Stimulated activated CD4-positive, alpha-beta T cell treated with anti-CD3 and anti-CD28 coated beads, Interleukin-1b, Interleukin-23, amount 100 ng/mL, for 1 hour (primary cell): ENCODE measurements at places on chromosomes 4 and X.

DNA sequence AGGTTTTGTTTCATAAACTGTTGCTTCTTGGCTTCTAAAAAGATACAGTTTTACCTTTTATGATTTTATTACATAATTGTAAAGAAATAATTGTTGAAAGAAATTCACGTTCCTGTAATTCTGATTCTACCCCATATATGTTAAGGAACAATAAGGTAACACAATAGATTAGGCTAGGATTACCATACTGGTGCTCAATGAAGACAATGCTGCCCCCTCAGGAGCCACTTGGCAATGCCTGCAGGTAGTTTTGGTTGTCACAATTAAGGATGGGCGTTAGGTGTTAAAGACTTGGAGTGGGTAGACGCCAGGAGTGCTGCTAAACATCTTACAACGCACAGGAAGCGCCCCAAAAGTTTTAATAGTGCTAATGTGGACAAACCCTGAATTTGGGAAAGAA is 133.2 kb downstream of the NLGN4X start:
- no peak for DNase-seq

DNA sequence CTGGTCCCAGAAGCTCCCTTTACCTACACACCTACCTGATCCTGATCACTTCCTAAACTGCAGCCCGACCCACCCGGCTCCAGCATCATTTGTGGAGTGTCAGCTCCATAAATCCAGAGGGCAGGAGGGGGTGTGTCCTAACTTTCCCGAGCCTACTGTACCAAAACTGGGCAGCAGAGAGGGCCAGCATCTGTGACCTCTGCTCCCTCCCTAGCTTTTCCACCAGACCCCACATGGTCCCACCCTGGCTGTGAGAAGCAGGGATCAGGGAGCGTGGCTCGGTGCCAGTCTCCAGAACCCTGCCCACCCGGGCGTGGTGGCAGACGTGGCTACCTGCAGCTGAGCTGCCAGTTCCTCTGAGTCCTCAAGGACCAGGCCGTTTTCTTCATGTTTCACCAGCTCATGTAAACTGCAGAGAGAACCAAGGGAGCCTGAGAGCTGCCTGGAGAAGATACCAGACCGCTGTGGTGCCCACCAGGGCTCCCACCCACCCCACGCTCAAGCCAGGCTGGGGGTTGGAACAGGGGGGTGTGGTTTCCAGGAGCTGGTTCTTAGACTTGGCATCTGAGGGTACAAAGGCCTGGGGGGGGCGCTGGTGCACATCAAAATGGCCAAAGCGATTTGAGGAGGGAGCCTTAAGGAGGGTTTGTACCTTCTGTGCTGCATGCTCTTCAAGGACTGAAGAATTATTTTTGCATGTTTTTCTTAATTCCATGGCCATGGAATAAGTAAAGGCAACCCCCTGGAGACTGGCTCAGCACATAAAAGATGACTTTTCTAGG is 76.7 kb upstream of the DRD5 start:
- DNase-seq: no peak

- DNase-seq: no peak
These were observed 137.8 kb upstream of the MSX1 start for GRCh38 chr4:4721636-4722035.

- no peak for DNase-seq
These were observed 36.9 kb downstream of the PAQR3 start for GRCh38 chr4:78902298-78902697.
